ENCODE measurements at places on chromosomes 1 and 21.

- no peaks in the 10 kb centered on the region for H3K4me1 ChIP-seq
- H3K27ac ChIP-seq = no peak overlapping the region
- H3K27me3 ChIP-seq = peaks cover 1% of the 10 kb centered on the region
- no peaks in the 10 kb centered on the region for H3K36me3 ChIP-seq
- DNase-seq = no peak
These were observed 714.1 kb upstream of the CHRM3 start for GRCh38 chr1:238672262-238672661.

GRCh38 chr1:243568793-243569192, 281.2 kb downstream of the AKT3 start:
- H3K4me3 ChIP-seq = no peak overlapping the region
- no peaks in the 10 kb centered on the region for H3K4me1 ChIP-seq
- H3K27me3 ChIP-seq = no peaks in the 10 kb centered on the region

DNA sequence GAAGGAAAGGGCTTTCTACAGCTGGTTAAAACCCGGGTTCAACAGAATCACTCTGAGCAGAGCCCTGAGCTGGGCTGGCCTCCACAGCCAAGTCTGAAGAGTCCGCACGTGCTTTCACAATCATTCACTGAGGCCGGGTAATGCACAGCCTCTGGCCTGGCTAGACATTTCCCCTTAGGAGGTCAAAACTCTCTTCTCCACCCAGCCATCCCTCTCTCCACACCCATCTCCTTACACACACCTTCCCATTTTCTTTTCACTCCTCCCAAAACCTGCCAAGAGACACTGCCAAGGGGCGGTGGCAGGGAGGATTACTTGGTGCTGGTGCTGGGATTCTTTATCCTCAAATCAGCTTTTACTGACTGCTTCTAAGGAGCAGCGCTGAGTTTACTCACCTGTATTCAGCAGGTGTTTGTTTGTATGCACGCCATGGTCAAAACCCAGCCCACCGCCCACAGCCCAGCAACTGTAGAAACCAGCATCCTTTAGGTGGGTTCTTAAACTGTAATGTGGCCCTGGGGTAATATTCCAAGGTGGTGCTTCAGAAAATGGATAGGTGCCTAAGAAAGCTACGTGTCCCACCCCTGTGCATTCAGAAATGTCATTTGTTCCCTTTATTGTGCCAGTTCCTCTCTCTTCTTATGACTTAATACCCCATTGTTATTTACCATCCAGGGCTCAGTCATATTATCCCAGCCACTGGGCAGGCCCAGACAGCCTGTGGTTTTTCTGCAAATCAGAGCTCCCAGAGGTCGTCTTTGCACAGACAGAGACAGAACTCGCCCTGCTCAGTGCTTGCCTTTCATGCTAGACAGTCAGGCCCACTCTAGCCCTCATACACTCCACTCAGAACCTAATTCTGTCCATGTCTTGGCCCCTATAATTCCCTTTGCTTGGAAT, 80.2 kb downstream of the ADSS2 start:
- peaks cover 11% of the 10 kb centered on the region for H3K27me3 ChIP-seq
- H3K4me3 ChIP-seq = no peak overlapping the region
- peaks cover 19% of the 10 kb centered on the region for H3K4me1 ChIP-seq
- H3K27ac ChIP-seq = no peak overlapping the region
- no peak for DNase-seq
- H3K36me3 ChIP-seq = no peaks in the 10 kb centered on the region

DNA sequence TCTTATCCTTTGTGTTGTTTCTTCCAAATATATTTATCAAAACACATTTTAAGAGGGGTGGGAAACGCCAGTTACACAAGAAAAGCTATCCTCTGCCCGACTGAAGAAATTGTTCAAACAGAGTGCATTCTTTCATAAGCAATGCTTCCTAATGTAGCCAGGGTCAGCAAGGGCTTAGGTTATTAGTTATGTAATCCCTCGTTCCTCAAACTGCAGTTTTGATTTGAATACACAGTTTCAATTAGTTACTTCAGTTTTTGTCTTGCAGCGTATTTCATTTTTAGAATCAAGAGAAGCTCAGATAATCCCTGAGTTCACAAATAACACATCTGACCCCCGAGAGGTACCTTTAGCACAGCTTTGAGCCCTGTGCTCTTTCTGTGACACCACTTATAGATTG, 141.7 kb upstream of the NRIP1 start:
- H3K27ac ChIP-seq = no peak overlapping the region
- H3K4me3 ChIP-seq = no peak overlapping the region
- H3K27me3 ChIP-seq = no peaks in the 10 kb centered on the region
- DNase-seq = no peak

- DNase-seq = no peak
- H3K4me1 ChIP-seq = peaks cover 6% of the 10 kb centered on the region
- no peak overlapping the region for H3K4me3 ChIP-seq
These were observed 23.0 kb downstream of the SLAMF1 start for GRCh38 chr1:160623862-160624261.

DNA sequence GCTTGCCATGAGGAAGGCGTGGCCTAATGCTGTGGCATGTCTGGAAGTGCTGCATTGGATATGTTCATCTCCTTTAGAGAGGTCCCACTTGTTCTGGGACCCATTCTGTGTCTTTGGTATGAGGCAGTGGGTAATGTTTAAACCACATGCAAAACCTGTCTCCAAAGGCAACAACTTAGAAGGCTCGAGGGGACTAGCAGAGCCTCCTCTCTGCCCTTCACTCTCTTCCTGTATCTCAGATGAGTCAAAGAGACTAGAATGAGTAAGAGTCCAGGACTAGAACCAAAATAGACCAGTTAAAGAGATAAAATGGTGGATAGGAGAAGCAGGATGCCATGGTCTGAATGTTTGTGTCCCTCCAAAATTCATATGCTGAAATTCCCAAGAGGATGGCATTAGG, 220.8 kb upstream of the KIAA0040 start:
- H3K27ac ChIP-seq = no peak overlapping the region
- H3K27me3 ChIP-seq = peaks cover 5% of the 10 kb centered on the region
- no peaks in the 10 kb centered on the region for H3K4me1 ChIP-seq
- no peak overlapping the region for H3K4me3 ChIP-seq
- H3K36me3 ChIP-seq = no peaks in the 10 kb centered on the region

DNA sequence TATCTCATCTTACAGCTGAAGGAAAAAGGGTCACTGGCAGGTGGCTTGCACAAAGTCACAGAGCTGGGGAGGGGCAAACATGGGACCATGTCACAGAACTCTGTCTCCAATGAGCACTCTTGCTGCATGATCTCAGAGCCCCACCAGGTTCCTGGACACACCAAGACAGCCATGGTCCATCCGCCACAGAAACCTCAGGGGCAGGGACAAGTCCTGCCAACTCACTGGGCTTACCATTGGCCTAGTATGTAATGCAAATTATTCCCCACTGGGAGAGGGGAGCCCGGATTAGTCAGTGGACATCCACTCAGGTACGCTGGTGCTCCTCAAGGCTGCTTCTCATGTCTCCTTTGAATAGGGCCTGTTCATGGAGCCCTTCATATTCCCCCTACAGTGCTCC, 14.2 kb downstream of the S100A7A start:
- DNase-seq = no peak
- H3K4me3 ChIP-seq = no peak overlapping the region
- no peak overlapping the region for H3K27ac ChIP-seq
- peaks cover 5% of the 10 kb centered on the region for H3K27me3 ChIP-seq
- no peaks in the 10 kb centered on the region for H3K36me3 ChIP-seq

- H3K36me3 ChIP-seq = no peaks in the 10 kb centered on the region
- no peaks in the 10 kb centered on the region for H3K27me3 ChIP-seq
- no peak overlapping the region for H3K4me3 ChIP-seq
- no peaks in the 10 kb centered on the region for H3K4me1 ChIP-seq
These were observed 128.2 kb downstream of the ATG4C start for GRCh38 chr1:62912028-62912638.

DNA sequence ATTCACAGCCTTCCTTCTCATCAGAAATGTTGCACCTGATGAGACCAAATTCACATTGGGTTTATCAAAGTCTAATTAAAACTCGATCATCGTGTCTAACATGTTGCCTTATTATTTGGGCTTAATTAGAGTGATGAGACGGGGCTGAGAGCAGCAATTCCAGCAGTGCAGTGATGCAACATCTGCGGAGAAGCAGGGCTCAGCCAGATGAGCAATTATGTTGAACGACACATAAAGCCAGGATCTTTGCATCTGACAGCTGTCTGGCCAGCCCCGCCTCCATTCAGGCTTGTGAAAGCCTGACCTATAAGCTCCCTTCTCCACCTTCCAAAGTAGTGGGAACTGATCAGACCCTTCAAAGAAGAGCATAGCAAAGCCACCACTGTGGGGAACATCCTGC, 109.8 kb downstream of the C1orf94 start:
- H3K27ac ChIP-seq = no peak overlapping the region
- H3K4me3 ChIP-seq = no peak overlapping the region
- no peaks in the 10 kb centered on the region for H3K27me3 ChIP-seq
- H3K4me1 ChIP-seq = peaks cover 2% of the 10 kb centered on the region
- H3K36me3 ChIP-seq = no peaks in the 10 kb centered on the region

GRCh38 chr21:35682904-35683549, 377.3 kb downstream of the SETD4 start:
- no peak for DNase-seq
- peaks cover 1% of the 10 kb centered on the region for H3K27me3 ChIP-seq
- H3K4me3 ChIP-seq = no peak overlapping the region

GRCh38 chr1:34743775-34744174, 11.1 kb upstream of the GJB5 start:
- no peak overlapping the region for H3K4me3 ChIP-seq
- H3K27ac ChIP-seq = no peak overlapping the region
- DNase-seq = no peak
- H3K4me1 ChIP-seq = peaks cover 4% of the 10 kb centered on the region
- H3K27me3 ChIP-seq = peaks cover 8% of the 10 kb centered on the region

DNA sequence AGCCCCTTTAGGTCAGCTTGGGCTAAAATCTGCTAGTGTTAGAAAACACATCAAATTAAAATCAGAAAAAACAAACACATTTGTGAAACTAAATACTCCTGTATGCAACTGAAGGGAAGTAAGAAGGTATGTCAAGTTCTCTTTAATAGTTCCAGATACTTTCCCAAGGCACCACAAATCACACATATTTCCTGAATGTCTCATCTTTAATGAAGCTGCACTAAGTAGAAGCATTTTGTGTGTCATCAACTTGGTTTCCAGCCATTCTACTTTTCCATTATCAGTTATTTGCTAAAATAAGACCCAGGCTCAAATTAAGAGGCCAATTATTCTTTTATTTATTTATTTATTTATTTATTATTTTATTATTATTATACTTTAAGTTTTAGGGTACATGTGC, 34.7 kb downstream of the CRB1 start:
- peaks cover 1% of the 10 kb centered on the region for H3K27me3 ChIP-seq
- H3K4me1 ChIP-seq = peaks cover 4% of the 10 kb centered on the region
- DNase-seq = no peak
- no peak overlapping the region for H3K27ac ChIP-seq
- H3K36me3 ChIP-seq = no peaks in the 10 kb centered on the region

DNA sequence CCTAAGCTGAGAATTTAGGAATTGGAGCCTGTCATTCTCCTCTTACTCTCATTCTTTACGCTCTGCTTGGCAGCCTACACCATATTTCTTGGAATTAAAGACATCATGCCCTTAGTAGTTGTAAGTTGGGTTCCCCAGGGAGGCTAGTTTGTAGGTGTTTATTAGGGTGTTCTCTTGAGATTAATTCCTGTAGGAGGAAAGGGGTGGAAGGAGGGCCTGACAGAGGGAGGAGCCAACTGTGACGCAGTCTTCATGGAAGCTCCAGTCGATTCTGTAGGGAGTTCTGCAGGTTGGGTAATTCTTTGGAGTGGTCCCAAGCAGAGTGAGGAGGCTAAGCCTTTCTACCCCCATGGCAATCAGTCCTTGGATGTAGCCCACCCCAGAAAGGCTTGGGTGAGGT, 111.4 kb downstream of the HHAT start:
- no peak overlapping the region for H3K27ac ChIP-seq
- DNase-seq = no peak
- H3K36me3 ChIP-seq = no peaks in the 10 kb centered on the region
- no peaks in the 10 kb centered on the region for H3K4me1 ChIP-seq
- H3K4me3 ChIP-seq = no peak overlapping the region

DNA sequence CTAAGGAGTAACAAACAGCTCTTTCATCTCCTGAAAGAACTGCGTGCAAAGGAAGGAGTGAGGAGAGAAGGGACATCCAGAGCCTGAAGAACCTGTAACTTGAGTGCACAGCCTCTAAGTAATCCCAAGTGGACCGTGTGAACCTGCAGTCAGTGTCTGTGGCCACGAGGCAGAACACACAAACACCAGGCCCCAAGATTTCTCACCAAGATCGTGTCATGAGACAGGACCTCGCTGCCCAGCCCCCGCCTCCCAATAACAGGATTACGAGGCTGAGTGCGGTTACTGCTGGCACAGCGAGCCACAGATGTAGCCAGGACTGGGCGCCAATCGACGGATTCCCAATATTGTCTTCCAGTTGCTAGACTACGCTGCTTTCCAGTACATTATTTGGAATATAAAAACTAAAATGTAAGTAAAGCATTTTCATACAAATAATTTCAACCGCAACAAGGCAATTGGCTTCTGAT, 101.3 kb upstream of the SLC25A33 start:
- H3K27ac ChIP-seq = no peak overlapping the region
- H3K4me3 ChIP-seq = no peak overlapping the region
- H3K27me3 ChIP-seq = peaks cover 4% of the 10 kb centered on the region
- no peak for DNase-seq
- H3K36me3 ChIP-seq = no peaks in the 10 kb centered on the region
- no peaks in the 10 kb centered on the region for H3K4me1 ChIP-seq

DNA sequence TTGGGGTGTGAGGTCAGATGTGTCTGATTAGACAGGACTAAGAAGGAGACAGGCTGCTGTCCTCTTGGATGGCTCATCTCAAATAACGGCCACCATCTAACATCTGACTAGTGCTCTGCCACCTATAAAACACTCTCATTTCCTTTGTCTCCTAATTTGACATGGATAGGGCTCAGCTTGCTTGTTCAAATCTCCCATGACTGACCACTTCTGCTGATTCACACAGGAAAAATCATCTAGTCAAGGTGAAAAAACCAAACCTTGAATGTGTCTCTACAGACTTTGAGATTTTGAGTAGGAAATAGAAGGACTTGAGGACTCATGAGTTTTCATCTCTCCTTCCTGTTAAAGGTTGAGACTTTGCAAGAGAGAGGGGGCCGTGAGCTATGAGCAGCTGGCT, 150.6 kb downstream of the IER5 start:
- H3K4me1 ChIP-seq = no peaks in the 10 kb centered on the region
- no peak overlapping the region for H3K4me3 ChIP-seq

- peaks cover 6% of the 10 kb centered on the region for H3K27me3 ChIP-seq
- peaks cover 28% of the 10 kb centered on the region for H3K4me1 ChIP-seq
- DNase-seq = no peak
- no peak overlapping the region for H3K4me3 ChIP-seq
- peaks cover 3% of the 10 kb centered on the region for H3K36me3 ChIP-seq
These were observed 48.6 kb downstream of the MDM4 start for GRCh38 chr1:204564835-204565234.

- H3K27ac ChIP-seq = no peak overlapping the region
- no peak for DNase-seq
- H3K4me3 ChIP-seq = no peak overlapping the region
- no peaks in the 10 kb centered on the region for H3K27me3 ChIP-seq
- H3K36me3 ChIP-seq = no peaks in the 10 kb centered on the region
- H3K4me1 ChIP-seq = no peaks in the 10 kb centered on the region
These were observed 472.3 kb upstream of the BRINP3 start for GRCh38 chr1:190949939-190950338.

GRCh38 chr1:117295001-117295400, 72.2 kb upstream of the MAN1A2 start:
- no peaks in the 10 kb centered on the region for H3K27me3 ChIP-seq
- H3K4me3 ChIP-seq = no peak overlapping the region
- no peaks in the 10 kb centered on the region for H3K4me1 ChIP-seq
- no peak for DNase-seq
- no peak overlapping the region for H3K27ac ChIP-seq
- H3K36me3 ChIP-seq = no peaks in the 10 kb centered on the region

- H3K27ac ChIP-seq = no peak overlapping the region
- no peaks in the 10 kb centered on the region for H3K27me3 ChIP-seq
These were observed 53.9 kb downstream of the PRSS38 start for GRCh38 chr1:227869279-227869842.

All from endothelial cell (in vitro differentiated cells).